ENCODE measurements at places on chromosomes 5 and 9.

DNA sequence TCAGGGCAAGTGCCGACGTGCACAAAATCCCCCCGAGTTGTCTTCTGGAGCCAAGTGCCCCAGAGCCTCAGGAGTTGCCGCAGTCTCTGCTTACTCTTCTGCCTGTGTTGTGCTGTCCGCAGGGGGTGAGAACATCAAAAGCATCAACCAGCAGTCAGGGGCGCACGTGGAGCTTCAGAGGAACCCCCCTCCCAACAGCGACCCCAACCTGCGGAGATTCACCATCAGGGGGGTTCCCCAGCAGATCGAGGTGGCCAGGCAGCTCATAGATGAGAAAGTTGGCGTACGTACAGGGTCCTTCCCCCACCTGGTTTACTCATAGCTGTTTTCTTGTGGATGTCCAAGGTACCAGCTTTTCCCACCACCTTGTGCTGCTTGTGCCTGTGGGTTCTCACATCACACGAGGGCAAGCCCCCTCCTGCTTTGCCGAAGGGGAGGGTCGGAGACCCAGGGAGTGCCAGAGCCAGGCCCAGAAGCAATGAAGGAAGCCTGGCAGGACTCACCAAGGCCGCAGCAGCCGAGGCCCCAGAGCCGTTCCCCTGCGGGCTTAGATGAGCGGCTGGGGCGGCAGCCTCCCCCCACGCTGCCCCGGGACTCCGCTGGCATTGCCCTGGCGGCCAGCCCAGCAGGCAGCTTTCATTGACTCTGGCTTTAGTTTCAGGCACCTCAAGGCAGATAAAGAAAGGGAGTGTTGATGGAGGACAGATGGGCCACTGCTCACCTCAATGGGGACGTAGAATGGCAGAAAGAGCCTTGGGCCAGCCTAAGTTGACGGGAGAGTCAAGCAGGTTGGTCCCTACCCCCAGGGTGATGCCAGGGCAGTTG lies 33.7 kb upstream of the PRDM12 start:
- DNase-seq, result no peak

GRCh38 chr9:80177949-80178480 lies 606.2 kb downstream of the TLE4 start:
- DNase-seq, result no peak

- DNase-seq, result no peak
Observed at GRCh38 chr5:42570966-42571960, 148.0 kb downstream of the GHR start.

- DNase-seq, result no peak
Observed at GRCh38 chr9:134897584-134898170, 17.1 kb downstream of the FCN2 start.

DNA sequence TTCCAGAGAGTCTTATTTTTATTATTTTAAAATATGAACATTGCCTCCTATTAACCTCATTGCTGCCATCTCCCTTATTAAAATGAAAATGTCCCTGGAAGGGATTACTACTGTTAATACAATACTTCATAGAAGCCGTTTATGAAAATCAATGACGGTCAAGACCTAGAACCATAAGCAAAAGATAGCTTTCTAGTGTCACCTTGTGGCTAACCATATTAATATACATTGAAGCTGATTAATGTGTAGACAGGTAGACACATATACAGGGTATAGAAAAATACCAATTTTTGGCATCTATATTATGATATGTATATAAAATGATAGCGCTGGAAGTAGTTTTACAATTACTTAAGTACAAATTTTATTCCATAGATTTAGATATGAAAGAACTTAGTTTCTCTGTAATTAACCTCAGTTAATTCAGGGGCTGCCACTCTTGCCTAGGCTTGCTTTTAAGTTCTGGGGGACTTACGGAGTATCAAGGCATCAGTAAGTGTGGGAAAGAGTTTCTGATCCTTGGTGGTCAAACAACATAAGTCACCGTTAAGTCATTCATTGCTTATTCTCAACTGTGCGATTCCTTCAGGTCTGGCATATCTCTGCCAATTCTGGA lies 2.5 kb upstream of the YTHDC2 start:
- no peak for DNase-seq
